ENCODE measurements at places on chromosomes 5 and 9. TPM values are rescaled to one million over a fixed set of nuclear protein-coding genes. Genes with fewer than 3 reads are reported as not detected.

The PLCXD3 gene
- 0.11 TPM for total RNA-seq

The LRRC26 gene
- not detected for total RNA-seq

The FAM78A gene
- total RNA-seq = not detected

The BNIP1 gene
- 14.1 TPM for total RNA-seq

The RFESD gene
- total RNA-seq = 2.5 TPM

The FRRS1L gene
- total RNA-seq = under 0.01 TPM

The FAM81B gene
- total RNA-seq = not detected

The OR1Q1 gene
- total RNA-seq = not detected

The CENPH gene
- 8.2 TPM for total RNA-seq

The ITGA2 gene
- total RNA-seq = 39.6 TPM
